ENCODE measurements at places on chromosomes 6 and 20.
A peak's percentile ranks its signal among the peaks of the same experiment; 100 is the strongest.

- no peak for DNase-seq
Measured at GRCh38 chr20:19588732-19589131, 169.3 kb upstream of the RIN2 start.

DNA sequence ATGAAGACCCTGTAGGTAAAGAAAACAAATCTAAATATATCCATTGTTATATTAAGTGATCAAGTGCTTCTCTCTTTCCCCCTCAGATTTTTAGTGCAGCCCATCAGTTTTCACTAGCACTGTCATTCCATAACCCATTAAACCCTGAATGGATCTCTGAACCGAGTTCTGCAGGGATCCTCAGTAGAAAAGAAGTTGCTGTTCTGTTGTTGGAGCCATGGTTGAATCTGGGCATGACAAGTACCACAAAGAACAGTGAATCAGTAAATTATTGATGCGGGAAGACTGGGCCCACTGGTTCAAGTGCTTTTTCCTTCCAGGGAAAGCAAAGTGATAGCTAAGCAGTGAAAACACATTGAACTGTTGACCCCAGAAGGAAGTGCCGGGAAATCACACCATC is 60.4 kb downstream of the LAMP5 start:
- peak; percentile 34 for DNase-seq

GRCh38 chr6:166640342-166641043 is 13.4 kb upstream of the RPS6KA2 start:
- DNase-seq = peak; percentile 21

DNA sequence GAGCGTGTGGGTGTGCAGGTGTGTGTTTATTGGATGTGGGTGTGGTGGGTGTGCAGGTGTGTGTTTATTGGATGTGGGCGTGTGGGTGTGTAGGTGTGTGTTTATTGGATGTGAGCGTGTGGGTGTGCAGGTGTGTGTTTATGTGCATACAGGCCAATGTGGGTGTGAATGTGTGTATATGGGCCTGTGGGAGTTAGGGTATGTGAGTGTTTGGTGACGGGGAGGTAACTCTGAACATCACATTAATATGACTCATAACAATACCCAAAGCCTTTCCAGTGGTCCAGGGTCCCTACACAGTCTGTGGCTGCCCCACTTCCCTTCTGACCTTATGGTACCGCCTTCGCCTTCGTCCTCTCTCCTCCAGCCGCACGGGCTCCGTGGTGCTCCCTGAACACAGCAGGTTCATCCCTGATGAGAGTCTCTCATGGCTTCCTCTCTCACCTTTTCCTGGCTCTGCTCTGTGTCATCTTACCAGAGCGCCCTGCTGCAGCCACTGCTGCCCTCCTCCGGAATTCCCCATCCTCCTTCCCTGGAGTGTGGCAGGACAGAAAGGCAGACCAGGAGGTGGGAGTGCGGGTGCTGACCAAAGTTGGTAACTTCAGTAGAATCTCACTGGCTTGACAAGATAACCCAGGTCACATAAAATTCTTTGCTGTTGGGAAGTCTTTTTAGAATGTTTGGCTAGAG is 80.0 kb downstream of the SLC2A10 start:
- no peak for DNase-seq

- DNase-seq = no peak
Measured at GRCh38 chr6:99761711-99762110, 155.1 kb downstream of the PRDM13 start.

GRCh38 chr20:14384416-14385175 is 47.2 kb upstream of the FLRT3 start:
- DNase-seq = no peak

DNA sequence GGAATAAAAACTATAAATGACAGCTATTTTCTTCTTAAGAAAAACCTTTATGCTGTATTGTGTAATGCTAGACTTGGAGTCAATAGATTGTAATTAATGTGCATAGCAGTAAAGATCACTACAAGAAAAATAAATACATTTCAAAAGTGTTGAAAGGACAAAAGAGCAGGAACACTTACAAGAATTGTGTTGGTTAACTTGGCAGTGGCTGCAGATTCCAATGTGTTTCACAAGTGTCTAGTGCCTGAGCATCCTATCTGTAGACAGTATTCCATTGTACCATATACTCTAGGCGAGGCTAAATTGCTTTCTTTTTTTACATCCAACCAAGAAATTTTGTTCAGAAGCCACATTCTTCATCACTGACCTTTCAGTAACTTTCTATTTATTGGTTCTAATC is 924.1 kb downstream of the EPHA7 start:
- no peak for DNase-seq

DNA sequence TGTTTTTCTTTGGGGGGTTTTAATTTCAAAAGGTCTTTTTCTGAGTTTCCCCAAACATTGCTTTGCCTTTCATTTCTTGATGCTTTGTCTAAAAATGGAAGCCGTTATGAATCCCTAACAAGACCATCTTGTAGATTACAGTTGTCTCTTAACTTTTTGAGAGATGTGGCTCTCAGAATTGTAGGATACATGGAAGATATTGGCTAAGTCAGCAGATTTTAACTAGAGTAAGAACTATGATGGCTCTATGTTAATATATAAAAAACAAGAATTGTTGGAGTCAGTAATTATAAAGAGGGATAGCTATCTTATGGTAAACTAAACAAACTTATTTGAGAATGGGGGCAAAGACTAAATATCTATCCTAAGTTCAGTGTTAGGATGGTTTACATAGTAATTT is 96.6 kb upstream of the HS3ST5 start:
- no peak for DNase-seq

DNA sequence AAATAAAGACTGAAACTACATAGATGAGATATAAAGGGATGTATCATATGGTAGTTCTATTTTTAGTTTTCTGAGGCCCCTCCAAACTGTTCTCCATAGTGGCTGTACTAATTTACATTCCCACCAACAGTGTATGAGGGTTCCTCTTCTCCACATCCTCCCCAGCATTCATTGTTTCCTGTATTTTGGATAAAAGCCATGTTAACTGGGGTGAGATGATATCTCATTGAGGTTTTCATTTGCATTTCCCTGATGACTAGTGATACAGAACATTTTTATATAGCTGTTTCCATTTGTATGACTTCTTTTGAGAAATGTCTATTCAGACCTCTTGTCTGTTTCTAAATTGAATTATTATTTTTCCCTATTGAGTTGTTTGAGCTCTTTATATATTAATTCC is 229.3 kb downstream of the RFPL4B start:
- no peak for DNase-seq

DNA sequence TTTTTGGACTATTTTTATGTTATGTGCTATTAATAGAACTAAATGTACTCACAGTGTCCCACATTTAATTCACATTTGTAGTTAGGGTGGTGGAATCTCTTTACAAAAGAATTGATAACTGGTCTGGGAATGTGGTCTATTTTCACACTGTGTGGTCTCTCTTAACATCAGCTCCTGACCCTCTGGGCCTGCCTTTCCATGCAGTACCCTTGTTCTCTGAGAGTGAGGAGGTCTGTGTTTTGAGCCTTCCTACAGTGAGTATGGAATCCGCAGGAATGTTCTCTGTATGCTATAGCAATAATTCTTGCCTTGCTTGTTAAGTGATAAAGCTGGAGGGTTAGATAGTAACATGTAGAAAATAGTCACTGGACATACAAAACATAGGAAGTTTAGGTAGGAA is 717.3 kb upstream of the POU3F2 start:
- no peak for DNase-seq

GRCh38 chr6:152746172-152746553 is 4.4 kb upstream of the VIP start:
- DNase-seq = no peak

DNA sequence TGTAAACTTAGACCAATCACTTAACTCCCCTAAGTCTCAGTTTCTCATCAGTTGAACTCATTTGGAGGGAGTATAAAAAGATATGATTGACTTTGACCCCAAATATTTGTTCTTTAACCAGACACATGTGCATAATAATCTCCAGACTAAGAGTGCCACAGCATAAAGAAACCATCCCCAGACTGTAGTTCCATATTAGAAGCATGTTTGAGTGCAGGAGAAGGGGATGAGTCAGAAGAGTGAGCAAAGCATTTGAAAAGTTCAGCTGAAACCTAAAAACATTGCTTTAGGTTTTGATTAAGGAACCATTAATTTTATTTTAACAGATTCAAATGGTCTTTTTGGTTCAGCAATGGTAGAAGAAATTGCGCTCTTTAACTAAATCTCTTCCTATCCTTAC is 654.8 kb downstream of the UTRN start:
- no peak for DNase-seq

- no peak for DNase-seq
Measured at GRCh38 chr20:50283922-50284810, 93.5 kb downstream of the CEBPB start.
